Endodermal cell (in vitro differentiated cells): ENCODE measurements at places on chromosomes 2 and 18. TPM values are rescaled to one million over a fixed set of nuclear protein-coding genes. Genes with fewer than 3 reads are reported as not detected.

DNA sequence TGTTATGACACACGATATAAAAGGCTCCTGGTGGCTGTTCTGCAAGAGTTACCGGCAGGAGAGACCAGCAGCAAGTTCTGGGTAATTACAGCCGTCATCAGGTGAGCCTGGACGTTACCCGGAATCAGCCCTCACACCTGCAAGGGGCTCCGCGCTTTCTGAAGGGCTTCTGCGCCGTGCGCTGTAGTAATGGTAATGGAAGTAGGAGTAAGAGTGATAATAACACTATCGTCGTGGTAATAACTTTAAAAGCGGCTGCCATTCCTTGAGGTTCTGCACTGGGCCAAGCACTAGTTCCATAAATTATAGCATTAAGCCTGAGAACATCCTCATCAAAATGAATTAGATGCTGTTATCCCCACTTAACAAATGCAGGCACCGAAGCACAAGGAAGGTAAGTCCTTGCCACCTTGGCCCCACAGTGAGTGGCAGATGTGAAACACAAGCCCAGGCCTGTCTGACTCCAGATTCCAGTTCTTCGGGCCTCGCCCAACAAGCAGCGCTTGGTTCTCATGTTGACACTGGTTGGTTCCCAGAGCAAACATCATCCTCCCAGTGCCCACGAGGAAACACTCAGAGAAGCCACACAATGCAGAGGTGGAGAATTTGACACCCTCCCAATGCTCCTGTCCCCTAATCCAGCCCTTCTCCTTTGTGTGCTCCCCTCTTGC, 205.2 kb downstream of the EIPR1 start:
- DNase-seq, result no peak

GRCh38 chr2:186771395-186771794, 77.5 kb downstream of the FAM171B start:
- DNase-seq, result peak; percentile 50

DNA sequence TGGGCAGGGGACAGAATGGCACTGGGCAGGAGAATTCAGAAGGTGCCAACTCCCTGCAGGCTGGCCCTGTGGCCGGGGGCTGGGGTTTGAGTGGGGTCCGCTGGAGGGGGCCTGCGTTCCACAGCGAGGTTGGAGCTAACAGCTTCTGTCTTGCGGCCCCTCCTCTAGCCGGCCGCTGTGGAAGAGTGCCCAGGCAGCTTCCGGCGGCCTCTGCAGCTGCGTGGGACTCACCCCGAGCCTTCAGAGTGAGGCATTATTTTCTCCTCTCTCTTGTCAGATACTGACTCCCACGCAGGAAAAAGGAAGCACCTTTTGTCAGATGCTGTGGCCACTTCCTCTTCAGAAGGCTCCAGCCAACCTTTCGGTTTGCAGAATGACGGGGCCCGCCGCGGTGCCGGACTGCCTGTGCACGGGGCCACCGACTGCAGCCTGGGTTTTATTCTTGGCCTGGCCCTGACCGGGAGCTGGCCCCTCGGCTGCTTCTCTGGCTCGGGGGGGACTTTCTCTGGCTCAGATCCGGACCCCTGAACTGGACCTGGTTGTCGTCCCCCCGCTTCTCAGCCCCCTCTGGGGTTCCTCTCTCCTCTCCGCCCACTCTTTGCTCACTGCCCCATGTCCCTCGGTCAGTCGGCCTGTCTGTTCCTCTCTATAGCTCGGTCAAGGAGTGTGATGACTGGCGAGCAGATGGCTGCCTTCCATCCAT, 40.1 kb downstream of the ARHGAP25 start:
- DNase-seq, result no peak

GRCh38 chr2:140122001-140122400, 1341.8 kb upstream of the NXPH2 start:
- no peak for DNase-seq

Gene AQP12A
- total RNA-seq, result not detected in 2 replicates

GRCh38 chr2:177869209-177869608, 203.4 kb downstream of the PDE11A start:
- DNase-seq, result no peak
